ENCODE measurements at places on chromosomes 6 and 20.

- no peak for DNase-seq
These were observed 34.9 kb upstream of the MAN1A1 start for GRCh38 chr6:119384444-119384843.

DNA sequence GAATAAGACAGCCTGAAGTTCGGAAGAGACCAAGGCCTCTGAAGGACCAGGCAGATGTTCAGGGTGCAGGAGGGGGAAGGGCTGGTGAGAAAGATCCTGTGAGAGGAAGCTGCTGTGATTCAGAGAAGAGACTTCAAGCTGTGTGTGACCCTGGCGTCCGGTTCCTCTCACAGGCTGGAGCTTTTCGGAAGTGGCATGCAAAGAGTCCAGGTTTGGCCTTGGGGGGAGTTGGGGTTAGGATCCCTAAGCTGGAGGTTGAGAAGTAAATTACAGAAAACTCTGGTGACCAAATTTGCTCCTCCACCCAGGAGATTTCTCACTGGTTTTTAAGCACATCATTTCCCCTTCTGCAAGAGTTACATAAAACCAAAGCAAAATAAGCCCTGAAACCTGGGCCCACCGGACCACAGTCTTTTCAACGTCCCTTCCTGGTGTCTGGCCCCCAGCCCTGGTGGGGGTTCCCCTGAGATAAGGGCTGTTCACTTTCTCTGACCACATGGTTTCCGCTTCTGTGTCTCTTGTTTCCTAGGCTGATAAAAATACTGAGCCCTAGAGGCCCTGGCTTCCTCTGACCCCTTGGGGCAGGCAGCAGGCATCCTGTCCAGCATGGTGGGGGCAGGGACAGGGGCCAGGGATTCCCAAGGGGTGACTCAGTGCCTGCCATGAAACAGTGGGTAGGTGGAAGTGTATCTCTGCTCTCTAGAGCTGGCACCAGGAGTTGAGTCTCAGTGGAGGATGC lies 12.0 kb upstream of the LTA start:
- DNase-seq = no peak

DNA sequence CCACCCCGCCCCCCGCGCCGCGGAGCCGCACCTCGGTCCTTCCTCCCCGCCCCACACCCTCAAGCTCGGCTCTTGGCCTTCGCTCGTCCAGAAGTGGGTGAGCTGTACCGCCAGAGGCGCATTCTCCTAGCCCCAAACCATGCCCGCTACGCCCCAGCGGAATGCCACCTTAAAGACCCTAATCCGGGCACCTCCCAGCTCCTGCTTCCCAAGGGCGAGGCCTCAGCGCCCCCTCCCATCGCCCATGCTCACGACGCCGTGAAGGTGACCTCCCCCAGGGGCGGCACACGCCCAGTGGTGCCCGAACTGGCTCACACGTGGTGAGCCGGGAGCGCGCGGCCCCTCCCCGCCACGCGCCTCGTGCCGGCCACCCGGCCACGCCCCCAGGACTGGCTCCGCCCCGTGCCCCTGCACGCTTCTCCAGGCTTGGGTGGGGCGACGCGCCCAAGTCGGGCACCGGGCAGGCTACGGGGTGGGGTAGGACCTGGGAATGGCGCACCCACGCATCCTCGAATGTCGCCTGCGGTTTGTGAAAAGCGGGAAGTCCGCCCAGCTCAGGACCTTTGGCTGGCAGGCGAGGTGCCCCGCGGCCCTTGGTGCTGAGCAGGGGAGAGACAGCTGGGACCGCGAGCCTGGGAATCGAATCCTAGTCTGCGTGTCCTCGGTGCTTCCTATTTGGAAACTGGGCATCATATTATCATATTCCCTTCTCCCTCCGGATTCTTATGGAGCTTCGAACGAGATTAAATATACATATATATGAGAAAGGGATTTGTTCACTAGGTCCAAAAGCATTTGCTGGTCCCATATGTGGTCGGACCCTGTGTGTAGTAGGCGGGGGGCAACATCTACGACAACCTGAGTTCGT lies 941 bp upstream of the SOX12 start:
- peak; percentile 82 for DNase-seq

DNA sequence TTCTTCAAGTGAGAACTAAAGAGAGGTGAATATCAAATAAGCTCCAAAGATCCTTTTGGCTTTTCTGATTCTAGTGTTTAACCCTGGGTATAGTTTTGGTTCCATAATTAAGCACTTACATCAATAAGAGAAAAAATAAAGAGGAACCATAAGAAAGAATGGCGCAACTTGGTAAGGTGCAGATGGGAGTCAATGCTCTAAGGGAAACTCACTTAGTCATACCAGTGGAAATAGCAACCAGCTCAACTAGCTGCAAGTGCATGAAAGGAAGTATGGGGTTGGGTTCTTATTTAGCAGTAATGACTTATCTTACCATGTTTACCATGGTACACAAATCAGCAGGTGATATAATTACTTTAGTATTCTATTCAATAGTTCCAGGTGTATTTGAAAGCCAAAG lies 296.5 kb upstream of the RUNX2 start:
- no peak for DNase-seq

DNA sequence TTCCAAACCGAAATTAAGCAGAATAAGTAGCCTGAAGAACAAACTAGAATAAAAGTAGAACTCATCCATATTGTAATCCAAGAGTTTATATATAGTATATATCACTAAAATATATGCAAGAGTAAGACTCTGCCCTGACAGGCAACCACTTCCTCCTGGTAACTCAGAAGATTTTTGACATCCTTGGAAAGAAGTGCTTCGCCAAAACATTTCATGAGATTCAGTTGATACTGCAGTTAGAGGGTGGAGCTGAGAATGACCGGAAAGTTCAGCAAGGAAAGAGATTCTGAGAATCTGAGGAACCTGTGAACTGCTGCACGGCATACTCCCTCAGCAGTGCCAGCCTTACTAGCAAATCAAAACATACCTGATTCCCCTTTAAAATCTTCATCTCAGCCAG lies 79.6 kb downstream of the CDK19 start:
- no peak for DNase-seq

GRCh38 chr20:59777814-59778575 lies 155.4 kb downstream of the SYCP2 start:
- DNase-seq = no peak

DNA sequence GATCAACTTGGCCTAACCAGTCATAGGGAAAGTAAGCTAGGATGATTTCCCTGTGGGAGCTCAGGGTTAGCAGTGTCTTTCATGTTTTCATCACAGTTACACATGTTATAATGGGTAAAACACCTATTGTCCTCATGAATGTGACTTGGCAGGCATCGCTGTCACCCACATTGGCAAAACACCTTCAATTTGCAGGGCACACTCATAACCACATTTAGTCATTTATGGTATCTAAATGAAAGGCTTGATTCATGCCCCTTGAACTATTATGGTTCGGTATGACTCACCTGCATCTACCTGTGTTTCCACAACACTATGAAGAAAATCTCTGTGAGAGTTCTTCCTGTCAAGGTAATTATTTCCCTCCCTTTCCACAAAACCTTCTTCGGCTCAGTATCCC lies 49.2 kb downstream of the FRK start:
- no peak for DNase-seq

- DNase-seq = no peak
These were observed 50.1 kb upstream of the SMOC2 start for GRCh38 chr6:168390749-168391420.

- no peak for DNase-seq
These were observed 77.9 kb upstream of the DOK5 start for GRCh38 chr20:54397292-54398140.

DNA sequence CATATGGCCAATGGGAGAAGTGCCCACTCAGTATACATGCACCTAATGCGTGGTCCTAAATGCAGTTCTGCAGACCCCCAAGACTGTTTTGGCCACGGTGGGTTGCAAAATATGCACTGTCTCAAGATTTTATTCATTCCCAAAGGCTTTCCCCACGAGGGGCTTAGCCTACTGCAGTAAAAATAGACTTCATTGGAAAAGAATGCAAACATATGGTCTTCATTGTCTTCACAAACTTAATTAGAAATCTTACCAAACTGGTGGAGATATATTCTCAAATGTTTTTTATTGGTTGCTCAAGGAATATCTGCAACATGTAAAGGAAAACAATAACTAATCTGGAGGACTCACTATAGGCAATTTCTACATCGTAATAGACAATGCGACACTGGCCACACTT lies 31.6 kb upstream of the PRL start:
- DNase-seq = no peak

DNA sequence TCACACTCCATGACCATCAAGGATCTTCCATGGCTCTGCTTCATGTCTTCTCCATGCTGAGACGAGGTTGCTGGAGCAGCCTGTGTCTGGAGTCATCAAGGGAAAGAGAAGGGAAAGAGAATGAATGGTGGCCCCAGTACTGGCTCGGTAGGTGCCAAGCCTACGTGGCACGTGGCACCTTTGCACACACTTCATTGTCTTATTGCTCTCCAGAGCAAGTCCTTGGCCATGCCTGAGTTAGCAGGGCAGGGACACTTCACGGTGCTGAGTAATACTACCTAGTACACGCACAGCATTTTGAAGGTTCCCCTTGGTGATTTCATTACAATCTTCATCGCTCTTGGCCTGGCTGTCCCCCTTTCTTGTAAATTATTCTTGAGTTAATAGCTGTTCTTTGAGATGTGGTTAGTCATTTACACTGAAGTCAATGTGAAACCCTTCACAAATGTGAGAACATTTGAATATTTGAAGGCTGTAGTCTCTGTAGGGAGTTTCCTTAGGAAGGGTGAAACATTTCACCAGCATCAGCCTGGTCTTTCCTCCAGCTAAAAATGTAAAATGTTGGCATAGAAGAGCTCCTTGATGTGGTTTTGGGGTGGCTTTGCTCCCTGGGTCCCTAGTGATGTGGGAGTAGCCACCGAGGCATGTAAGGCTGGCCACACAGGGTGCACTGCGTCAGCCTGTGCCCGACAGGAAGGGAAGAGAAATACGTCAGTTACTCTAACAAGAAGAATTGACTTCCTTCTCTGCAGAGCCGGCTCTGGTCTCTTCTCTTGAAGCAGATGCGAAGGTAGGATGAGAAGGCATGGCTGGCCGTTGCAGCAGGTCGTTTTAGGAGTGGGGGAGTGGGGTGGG lies at the start of gene SYTL3:
Gene SYTL3, plus strand, starts transcription at position 766 of the 855 bp plus-strand sequence. CDS start 13,215 bp downstream, outside the sequence.
- DNase-seq = peak; percentile 62

GRCh38 chr20:39631557-39631956 lies 669.4 kb downstream of the DHX35 start:
- no peak for DNase-seq

GRCh38 chr6:2432292-2432691 lies 186.9 kb upstream of the GMDS start:
- no peak for DNase-seq

DNA sequence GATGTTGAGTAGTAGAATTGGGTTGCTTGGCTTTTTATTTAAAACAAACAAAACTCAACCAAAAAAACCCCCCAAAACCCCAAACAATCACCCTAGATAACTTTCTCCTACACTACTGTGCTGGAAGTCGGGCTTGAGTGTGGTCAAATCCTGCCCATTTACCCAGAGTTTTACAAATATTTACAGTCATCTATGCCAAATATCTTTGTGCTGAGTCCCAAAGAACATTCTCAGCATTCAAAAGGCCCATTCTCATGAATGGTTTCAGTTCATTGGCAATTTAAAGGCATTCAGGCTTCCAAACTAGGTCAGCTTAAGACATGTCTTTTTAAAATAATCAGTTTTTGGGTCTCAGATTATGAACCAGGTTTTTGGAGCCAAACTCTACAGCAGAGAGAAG lies 1.8 kb downstream of the RNF144B start:
- no peak for DNase-seq

DNA sequence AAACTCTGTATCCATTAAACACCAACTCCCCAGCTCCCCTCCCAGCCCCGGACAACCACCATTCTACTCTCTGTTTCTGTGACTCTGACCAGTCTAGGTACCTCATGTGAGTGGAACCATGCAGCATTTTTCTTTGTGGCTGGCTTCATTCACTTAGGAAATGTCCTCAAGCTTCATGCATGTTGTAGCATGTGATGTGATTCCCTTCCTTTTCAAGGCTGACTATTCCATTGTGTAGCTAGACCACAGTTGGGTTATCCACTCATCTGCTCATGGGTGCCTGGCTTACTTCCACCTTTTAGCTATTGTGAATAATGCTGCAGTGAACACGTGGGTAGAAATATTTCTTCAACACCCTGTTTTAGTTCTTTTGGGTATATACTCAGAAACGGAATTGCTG lies 8.8 kb upstream of the BPHL start:
- no peak for DNase-seq

DNA sequence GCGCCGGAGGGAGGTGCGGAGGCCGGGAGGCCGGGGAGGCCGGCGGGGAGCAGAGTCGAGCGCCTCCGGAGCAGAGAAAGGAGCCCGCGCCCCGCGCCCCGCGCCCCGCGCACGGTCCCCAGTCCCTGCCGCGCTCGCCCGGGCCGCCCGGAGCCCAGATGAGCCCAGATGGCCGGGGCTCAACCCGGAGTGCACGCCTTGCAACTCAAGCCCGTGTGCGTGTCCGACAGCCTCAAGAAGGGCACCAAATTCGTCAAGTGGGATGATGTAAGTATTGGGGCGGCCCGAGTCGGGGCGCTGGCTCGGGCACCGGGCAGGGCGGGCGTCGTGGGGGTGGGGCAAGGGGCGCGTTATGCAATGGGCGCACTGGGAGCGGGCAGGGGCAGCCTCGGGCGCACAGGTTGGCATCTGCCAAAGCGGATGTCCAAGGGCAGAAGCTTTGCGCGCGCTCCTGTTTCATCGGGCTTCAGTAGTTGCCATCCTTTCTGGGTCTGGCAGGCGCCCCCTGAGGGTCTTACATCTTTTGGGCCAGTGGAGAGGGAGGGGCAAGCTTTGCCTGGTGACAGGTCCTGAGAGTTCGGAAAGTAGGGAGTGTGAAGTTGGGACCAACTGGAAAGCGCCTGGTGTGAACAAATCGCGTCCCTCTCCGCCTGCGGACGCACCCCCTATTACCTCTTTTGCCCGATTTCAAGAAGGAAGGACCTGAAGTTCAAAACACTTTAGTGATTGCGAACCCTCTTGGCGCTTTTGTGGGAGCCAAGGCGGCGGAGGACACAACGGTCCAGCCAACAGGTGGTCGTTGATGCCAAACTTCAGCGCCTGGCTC lies 631 bp downstream of the PLCB1 start:
- DNase-seq = no peak

GRCh38 chr20:18056174-18057100 lies 1.3 kb downstream of the OVOL2 start:
- no peak for DNase-seq

- DNase-seq = no peak
These were observed 28.3 kb upstream of the CARMIL1 start for GRCh38 chr6:25250878-25251277.

GRCh38 chr6:12010635-12011275 lies 1.4 kb upstream of the HIVEP1 start:
- no peak for DNase-seq

DNA sequence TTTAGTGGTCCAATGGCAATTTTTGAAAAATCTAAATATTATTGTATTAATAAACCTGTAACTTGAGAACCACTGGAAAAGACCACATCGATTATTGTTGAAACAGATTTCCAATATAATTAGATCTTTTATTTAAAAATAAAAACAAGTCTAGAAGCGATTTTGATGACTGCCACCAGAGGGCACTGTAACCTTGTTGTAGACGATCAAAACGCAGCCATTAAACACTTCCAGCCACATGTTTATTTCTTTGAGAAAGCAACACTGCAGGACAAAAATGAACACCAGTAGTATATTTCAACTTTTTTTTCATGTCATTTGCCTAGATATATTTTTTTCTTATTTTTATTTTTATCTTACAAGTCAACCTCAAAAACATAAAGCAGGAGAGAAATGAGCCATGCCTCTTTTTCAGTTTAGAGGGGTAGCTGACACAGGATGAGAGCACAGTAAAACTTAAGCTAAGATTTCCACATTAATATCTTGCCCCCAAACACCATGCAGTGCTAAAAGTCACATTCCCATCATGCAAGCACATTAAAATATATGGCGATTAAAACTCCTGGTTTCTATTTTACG lies 115.4 kb downstream of the OPRM1 start:
- DNase-seq = peak; percentile 38

- DNase-seq = no peak
These were observed 14.4 kb downstream of the SNPH start for GRCh38 chr20:1280195-1281102.
